ENCODE measurements at places on chromosomes 11 and 22.

DNA sequence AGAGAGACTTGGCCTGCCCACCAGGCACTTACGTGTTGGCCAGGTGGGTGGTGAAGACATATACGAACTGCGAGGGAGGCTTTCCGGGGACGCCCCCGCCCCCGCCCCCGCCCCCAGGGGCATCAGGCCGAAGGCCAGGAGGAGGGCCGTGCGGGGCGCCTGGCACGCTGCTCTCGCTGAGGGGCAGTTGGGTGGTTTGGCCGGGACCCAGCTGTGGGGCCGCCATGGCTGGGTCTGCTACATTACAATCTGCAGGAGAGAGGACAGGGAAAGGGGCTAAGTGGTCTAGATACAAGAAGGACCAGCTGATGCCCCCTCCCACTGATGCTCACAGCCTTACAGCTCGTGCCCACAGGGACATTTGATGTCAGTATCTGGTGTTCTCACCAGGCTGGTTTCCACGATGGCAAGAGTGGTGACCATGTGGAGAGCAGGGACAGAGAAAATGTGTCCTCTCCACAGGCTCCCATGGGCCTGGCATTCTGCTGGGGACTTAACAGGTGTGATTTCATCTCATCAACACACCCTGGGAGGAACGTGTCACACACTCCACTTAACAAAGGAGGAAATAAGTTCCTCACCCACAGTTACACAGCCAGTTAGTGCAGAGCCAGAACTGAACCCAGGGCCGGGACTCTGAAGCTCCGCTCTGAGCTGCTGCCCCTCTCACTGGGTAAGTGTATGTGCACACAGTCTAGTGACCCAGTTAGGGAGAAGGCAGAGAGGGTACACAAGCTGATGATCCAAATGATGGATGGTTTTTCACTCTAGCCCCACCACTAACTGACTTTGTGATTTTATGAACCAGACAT lies 19.7 kb downstream of the CXCR5 start:
- DNase-seq = no peak

- peak; percentile 33 for DNase-seq
These were observed 32.9 kb upstream of the KLHL35 start for GRCh38 chr11:75465701-75466531.

GRCh38 chr11:34685864-34686263 lies 65.0 kb downstream of the EHF start:
- no peak for DNase-seq

- peak; percentile 42 for DNase-seq
These were observed 203.5 kb upstream of the E2F8 start for GRCh38 chr11:19444231-19444630.

GRCh38 chr22:37659897-37660708 lies 1.6 kb downstream of the PDXP start:
- no peak for DNase-seq

DNA sequence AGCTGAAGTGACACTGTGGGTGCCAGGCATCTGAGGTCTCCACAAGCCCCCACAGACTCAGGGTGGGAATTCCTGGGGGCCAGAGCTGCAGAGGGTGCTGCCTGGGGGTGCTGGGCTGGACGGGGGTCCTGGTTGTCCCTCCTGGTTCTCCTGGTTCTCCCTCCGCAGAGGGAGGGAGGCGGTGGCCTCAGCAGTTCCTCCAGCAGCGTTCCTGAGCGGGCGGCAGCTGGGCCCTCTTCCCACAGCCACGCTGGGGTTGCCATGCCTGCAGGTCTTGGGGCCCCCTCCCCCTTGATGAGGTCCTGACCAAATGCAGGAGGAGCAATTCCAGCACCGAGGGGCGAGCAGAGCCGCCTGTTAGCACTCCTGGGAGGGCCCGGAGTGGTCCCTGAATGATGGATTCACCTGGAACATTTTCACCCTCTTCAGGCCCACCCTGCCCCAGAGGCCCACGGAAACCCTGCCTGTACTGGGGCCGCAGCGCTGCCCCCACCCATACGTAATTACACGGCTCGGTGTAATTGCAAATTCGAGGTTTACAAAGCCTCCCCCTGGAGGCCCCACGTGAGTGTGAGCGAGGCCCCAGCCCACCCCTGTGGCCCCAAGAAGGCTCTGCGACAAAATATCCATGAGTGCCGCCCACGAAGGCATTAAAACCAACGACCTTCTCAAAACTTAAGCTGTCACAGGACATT lies 635 bp downstream of the C11orf21 start:
- DNase-seq = no peak

DNA sequence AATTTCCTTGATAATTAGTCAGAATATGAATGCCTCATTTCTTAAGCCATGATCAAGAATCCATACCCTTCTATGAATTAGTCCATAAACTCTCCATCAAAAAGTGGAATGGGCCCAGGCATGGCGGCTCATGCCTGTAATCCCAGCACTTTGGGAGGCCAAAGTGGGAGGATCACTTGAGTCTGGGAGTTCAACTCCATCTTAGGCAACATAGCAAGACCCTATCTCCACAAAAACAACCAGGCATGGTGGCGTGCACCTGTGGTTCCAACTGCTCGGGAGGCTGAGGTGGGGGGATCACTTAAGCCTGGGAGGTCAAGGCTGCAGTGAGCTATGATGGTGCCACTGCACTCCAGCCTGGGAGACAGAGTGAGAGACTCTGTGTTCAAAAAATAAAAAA lies 52.1 kb upstream of the SHANK2 start:
- DNase-seq = no peak

- DNase-seq = no peak
These were observed 30.7 kb downstream of the ARHGAP1 start for GRCh38 chr11:46669711-46670139.

DNA sequence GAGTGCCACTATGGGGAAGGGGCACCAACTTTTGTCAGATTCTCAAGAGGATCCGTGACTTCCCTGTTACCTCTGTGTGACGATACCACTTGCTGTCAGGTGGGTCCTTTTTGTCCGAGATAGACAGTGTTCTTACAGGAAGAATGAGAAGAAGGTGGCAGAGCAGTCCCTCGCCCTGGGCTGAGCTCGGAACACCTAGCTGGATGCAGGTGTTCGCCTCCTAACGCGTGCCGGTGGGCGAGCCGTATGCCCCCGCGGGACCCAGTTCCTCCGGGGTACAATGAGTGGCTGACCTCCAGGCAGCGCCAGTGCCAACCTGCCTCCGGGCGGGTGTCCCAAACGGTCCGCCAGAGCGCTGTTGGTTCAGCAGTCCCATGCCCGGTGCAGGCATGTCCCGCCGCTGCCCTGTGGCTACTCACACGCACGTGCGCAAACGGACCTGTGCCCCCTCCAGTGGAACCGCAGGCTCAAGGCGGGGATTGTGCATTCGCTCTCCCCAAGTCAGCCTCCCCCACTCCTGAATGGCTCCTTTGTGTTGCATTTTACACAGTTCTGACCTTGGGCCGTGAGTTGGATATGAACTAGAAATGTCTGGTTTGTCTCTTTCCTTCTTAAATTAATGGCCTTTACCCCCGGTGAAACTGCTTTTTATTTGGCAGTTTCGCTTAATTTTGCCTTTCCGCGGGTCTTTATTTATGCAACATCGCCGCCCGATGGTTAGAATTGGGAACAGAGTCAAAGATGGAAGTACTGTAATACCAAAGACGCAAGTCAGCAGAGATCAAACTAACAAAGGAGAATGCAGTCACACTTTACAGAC lies 1.1 kb upstream of the ABTB2 start:
- peak; percentile 84 for DNase-seq

DNA sequence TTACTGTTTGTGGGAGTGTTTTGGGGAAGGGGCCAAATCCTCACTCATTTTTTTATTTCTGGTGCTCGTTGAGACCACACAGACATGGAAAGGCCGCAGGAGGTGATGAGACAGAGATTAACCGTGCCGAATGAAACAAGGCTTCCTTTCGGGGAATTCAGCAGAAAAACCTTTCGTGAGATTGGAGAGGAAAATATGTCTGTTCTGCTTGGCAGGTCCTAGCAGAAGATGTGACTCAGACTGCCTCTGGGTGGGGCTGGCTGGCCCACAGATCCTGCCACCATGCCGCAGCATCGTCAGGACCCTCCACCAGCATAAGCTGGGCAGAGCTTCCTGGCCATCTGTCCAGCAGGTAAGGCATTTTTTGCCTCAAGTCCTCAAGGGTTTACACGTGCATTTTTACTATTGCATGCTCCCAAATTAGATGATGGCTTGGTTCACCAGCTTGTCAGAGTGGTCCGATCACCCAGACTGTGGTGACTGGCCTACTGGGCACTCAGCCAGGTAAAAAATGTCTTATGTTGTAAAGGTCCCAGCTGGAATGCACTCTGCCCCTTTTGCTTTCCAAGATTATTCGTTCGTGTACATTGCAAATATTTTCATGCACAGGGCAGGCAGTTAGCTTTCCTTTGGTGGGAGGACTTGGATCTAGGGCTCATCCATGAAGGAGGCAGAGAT lies 1.5 kb downstream of the DDB2 start:
- DNase-seq = peak; percentile 87

- peak; percentile 34 for DNase-seq
These were observed 47.1 kb upstream of the UCP3 start for GRCh38 chr11:74055938-74056337.

DNA sequence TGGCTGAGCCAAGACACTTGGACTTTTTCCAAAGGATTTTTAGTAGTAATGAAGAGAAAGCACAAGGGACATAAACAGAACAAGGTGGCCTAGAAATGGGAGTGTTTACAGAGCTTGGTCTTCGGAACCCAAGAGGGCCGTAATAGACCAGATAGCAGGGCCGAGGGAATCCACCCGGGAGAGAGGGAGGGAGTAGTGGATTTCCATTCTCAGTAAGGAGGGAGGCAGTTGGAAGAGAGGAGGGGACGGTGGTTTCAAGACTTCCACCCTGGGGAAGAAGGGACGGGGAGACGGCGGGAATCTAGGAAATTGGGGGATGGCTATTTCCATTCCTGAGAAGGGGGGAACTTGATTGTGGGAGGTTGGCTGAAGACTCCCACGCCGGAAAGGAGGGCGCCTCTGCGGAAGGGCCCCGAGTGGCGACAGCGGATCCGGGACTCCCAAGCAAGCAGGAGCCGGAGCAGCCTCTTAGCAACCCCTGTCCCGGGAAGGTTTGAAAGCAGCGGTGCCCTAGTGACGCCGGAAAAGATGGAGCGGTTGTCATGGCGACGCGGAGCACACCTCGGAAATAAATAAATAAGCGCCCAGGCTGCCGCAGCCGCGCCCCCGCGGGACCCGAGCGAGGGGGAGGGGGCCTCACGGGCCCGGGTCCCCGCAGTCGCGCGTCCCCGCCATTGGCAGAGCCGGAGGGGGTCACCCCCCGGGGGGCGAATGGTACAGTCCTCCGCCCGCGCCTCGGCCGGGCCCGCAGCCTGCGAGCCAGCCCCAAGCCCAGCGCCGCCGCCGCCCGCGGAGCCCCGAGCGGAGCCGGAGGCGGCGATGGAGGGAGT lies 31.6 kb downstream of the EIF3F start:
- peak; percentile 67 for DNase-seq

- peak; percentile 45 for DNase-seq
These were observed 14.6 kb downstream of the ARHGEF17 start for GRCh38 chr11:73322382-73323306.

- DNase-seq = no peak
These were observed 35.4 kb downstream of the LMO1 start for GRCh38 chr11:8228231-8228630.

DNA sequence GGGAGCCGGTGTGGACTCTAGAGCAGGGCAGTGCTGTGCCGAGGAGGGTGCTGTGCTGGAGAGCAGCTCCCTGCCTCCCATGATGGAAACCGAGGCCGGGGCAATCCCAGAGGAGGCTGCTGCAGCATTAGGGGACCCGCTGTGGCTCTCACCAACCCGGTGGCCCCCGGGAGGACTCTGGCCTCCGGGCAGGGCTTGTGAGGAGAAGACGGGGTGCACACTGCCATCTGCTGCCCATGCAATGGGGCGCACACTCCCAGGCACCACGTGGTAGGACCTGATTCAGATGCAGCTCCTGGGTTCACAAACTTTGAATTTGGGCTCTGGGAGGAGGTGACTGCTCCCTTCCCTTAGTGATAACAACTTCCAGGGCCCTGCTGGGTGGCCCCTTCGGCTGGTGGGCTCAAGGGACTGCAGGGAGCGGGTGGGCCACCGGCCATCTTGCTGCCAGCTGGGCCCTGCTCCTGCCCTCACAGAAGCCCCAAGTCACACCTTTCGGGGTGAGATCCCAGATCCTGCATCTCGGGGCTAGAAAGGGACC lies 93.8 kb upstream of the FGF3 start:
- no peak for DNase-seq

DNA sequence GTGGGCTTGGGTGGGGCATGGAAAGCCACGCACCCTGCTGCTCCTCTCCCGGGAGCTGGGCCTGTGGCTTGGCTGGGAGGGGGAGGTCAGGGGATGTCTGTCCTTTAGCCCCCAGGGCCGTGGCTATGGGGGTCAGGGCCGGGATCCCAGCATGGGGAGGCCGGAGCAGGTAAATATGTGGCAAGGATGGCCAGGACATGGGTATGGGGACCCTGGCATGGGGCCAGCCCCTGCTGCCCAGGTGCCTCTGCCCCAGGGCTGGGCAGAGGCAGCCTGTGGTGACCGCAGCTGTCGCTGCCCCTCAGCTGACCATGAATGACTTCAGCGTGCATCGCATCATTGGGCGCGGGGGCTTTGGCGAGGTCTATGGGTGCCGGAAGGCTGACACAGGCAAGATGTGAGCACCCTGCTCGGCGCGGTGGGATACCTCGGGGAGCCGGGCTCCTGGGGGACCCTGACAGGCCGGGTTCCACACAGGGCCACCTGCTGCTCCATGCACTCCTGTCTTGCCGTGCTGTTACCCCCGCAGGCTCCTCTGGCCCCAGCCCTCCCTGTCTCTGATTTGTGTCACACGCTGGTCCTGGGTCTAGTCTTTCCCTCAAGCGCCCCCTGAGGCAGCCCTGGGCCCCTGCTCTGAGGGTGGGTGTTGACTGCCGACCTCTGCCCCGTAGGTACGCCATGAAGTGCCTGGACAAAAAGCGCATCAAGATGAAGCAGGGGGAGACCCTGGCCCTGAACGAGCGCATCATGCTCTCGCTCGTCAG lies 8.1 kb upstream of the ANKRD13D start:
- no peak for DNase-seq

GRCh38 chr11:97963528-97964331 lies 1057.0 kb upstream of the CNTN5 start:
- peak; percentile 29 for DNase-seq

GRCh38 chr22:49887702-49888101 lies 30.5 kb downstream of the ALG12 start:
- no peak for DNase-seq

GRCh38 chr11:62621567-62622470 lies at the start of gene B3GAT3:
Gene B3GAT3 (minus strand): TSS chr11:62621986. CDS start chr11:62621947, 39 bp downstream.
- DNase-seq = peak; percentile 98

GRCh38 chr11:64210301-64211020 lies 3.9 kb downstream of the FERMT3 start:
- no peak for DNase-seq

- no peak for DNase-seq
These were observed 55.1 kb downstream of the BCR start for GRCh38 chr22:23235425-23235824.

GRCh38 chr11:42996421-42997307 lies 315.1 kb upstream of the API5 start:
- DNase-seq = no peak

DNA sequence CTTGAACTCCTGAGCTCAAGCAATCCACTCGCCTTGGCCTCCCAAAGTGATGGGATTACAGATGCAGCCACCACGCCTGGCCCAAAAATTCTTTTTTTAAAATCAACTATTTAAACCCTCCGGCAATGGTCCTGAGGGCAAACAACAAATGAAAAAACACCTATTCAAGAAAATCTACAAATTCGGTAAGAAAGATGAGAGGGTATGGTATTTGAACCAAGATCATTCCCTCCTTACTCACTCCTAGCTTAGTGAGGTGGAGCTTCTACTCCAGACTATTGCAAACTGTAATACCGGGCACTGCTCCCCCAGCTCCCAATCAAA lies 2.1 kb downstream of the NF2 start:
- DNase-seq = no peak

Measured in fibroblast of pulmonary artery (primary cell).